ENCODE measurements at places on chromosomes 16 and 17.

- DNase-seq, result no peak
- H3K4me1 ChIP-seq, result peaks cover 6% of the 10 kb centered on the region
- H3K36me3 ChIP-seq, result no peaks in the 10 kb centered on the region
- peaks cover 25% of the 10 kb centered on the region for H3K27me3 ChIP-seq
- H3K4me3 ChIP-seq, result peak overlapping the region; percentile 59
Measured at GRCh38 chr17:74893936-74894671, 671 bp upstream of the FADS6 start.

GRCh38 chr16:84143784-84144199 lies 1.2 kb downstream of the HSDL1 start:
- DNase-seq, result no peak
- H3K27ac ChIP-seq, result peak overlapping the region; percentile 92
- peaks cover 16% of the 10 kb centered on the region for H3K4me1 ChIP-seq
- peak overlapping the region; percentile 93 for H3K4me3 ChIP-seq
- H3K27me3 ChIP-seq, result peaks cover 2% of the 10 kb centered on the region

DNA sequence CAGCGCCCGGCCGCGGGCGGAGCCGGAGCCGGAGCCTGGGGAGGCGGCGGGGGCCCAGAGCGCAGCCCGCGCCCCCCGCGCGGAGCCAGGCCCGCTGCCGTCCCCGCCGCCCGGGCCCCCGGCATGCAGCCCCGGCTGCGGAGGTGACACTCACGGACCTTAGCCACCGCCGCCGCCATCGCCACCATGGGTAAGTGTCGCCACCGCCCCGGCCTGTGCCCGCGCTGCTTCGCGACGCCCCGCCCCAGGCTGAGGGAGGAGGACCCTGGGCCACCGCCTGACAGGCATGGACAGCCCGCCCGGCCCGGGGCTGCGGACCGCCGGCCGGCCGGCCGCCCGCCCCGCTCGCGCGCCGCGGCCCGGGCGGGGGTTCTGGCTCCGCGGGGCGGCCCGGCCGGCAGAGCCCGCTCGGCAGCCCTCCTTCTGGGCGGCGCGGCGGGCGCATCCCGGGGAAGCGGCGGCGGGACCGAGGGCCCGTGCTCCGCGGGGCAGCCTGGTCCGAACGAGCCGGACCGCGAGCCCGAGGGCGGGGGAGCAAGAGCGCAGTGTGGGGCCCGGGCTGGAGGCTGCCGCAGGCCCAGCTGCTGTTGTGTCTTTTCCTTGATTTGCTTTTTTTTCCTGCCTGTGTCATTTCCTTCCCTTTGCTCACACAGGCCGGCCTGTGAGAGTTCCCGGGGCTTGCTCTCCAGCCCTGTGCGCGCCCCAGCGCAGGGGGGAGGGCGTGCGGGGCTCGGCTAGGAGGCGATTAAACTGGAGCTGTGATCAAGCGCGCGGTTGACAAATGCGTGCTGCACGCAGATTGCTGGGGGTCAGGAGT lies 565 bp downstream of the MAP3K3 start:
- no peaks in the 10 kb centered on the region for H3K36me3 ChIP-seq
- peak overlapping the region; percentile 99 for H3K4me3 ChIP-seq
- H3K27ac ChIP-seq, result peak overlapping the region; percentile 88
- DNase-seq, result peak; percentile 45

GRCh38 chr17:67312265-67312664 lies 54.1 kb downstream of the PSMD12 start:
- H3K27me3 ChIP-seq, result peaks cover 3% of the 10 kb centered on the region
- H3K36me3 ChIP-seq, result no peaks in the 10 kb centered on the region
- H3K27ac ChIP-seq, result no peak overlapping the region

GRCh38 chr17:43316522-43317142 lies 82.2 kb upstream of the ARL4D start:
- no peak overlapping the region for H3K4me3 ChIP-seq
- H3K27ac ChIP-seq, result no peak overlapping the region
- no peaks in the 10 kb centered on the region for H3K27me3 ChIP-seq
- H3K36me3 ChIP-seq, result peaks cover 4% of the 10 kb centered on the region

DNA sequence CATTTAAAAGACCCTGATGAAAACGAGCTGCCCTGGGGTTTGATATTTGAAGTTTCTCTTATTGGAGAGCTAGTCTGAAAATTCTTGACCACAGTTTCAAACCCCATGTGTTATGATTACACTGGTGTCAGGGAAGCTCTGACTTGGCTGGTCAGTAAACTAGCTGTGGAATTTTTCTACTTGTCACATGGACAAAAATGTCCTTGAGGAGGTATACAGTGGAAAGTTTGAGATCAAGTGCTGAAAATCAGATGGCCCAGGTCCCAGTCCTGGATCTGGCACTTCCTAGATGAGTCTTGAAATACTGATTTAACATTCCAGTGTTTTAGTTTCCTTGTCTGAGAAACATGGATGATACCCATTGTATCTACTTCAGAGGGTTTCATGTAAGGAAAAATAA lies 30.7 kb upstream of the SOX9 start:
- no peaks in the 10 kb centered on the region for H3K36me3 ChIP-seq
- DNase-seq, result no peak
- H3K4me3 ChIP-seq, result no peak overlapping the region
- no peaks in the 10 kb centered on the region for H3K27me3 ChIP-seq
- no peaks in the 10 kb centered on the region for H3K4me1 ChIP-seq

DNA sequence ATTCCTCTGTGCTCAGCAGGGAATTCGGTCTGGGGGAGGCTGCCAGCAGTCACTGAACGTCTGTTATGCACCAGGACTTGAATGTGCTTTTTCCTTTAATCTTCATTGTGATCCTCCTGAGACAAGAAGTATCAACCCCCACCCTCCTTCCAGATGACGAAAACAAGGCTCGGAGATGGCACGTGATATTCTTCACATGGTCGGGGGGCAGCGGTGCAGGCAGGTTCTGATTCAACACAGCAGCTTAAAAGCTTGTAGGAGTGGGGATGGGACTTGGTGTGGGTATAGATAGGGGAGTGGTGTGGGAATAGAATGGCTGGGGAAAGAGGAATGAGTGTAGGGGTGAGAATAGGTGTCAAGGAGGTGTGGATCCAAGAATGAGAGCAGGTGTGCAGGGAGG lies 6.4 kb downstream of the NECAB2 start:
- H3K27me3 ChIP-seq, result peaks cover 20% of the 10 kb centered on the region
- peaks cover 2% of the 10 kb centered on the region for H3K4me1 ChIP-seq
- H3K4me3 ChIP-seq, result no peak overlapping the region
- H3K36me3 ChIP-seq, result peaks cover 2% of the 10 kb centered on the region
- DNase-seq, result no peak

DNA sequence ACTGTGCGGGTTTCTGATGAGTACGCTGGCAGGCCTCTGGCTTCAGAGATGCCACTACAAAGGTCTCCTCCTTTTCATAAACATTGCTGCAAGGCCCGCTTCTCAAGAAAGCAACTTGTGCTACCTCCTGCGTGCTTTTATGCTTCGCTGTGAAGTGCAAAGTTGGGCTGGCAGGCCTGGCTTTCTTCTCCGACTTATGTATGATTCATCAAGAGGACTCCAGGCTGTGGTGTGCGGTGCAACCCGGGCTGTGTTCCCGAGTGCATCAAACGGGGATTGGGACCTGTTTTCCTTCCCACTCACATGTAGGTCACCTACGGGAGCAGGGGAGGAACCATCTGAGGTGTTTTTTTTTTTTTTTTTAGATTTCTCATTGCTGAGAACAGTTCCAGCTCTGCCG lies 534.1 kb downstream of the WWOX start:
- peaks cover 10% of the 10 kb centered on the region for H3K36me3 ChIP-seq
- no peak overlapping the region for H3K4me3 ChIP-seq
- no peaks in the 10 kb centered on the region for H3K27me3 ChIP-seq
- no peaks in the 10 kb centered on the region for H3K4me1 ChIP-seq
- no peak overlapping the region for H3K27ac ChIP-seq

DNA sequence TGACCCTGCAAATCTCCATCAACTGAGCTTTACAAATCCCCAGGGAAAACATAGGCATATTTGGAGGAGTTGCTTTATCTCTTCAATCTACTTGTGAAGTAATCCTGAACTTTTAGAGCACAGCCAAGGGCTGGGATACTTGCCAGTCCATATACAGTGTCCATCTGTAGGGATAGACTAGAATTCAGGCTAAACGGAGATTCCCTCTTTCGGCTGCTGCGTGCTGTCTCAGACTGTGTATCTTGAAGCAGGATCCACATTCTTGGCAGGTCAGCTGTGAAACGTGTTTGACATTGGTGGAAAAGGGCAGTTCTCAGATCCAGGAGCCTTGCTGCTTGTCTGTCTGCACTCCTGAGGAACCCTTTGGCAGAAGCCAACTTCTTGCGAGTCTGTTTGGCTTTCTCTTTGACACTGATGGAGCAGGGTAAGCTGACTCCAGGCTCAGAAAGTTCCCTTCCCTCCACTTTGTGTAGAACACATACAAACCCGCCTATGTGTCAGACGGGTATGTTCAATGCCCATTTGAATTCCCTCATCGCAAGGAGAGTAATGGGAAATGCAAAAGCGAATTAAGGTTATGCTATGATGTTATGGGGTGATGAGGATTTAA lies 221.8 kb downstream of the MAP2K4 start:
- DNase-seq, result no peak
- H3K27me3 ChIP-seq, result no peaks in the 10 kb centered on the region
- H3K4me1 ChIP-seq, result no peaks in the 10 kb centered on the region
- no peak overlapping the region for H3K27ac ChIP-seq

DNA sequence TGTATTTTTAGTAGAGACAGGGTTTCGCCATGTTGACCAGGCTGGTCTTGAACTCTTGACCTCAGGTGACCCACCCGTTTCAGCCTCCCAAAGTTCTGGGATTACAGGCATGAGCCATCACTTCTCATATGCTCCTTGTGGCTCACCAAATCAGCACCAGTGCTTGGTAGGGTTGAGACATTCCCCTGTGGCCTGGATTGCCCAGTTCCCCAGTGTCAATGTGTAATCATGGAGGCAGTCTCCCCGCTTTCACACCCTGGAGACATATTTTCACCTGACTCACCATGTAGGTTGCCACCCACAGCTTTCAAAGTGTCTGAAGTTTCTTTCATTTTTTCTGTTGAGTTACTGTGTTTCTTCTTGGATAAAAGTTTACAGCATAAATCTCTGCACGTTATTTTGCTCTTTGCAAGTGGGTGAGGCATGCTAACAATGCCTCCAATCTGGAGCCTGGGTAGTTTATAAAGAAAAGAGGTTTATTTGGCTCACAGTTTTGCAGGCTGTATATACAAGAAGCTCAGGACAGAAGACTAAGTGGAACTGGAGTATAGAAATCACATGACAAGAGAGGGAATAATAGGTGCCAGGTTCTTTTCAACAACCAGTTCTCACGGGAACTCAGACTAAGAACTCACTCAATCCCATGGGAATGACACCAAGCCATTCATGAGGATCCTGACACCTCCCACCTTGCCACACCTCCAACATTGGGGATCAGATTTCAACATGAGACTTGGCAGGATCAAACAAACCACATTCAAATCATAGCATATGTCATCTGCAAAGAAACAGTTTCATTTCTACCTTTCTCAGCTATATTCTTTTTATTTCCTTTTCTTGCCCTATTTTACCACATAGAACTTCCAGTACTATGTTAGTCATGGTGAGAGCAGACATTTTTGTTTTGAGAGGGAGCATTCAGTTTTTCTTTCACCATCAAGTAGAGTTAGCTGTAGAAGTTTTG lies 113.2 kb downstream of the PHKB start:
- H3K27me3 ChIP-seq, result no peaks in the 10 kb centered on the region
- H3K27ac ChIP-seq, result peak overlapping the region; percentile 45
- H3K4me1 ChIP-seq, result peaks cover 26% of the 10 kb centered on the region
- H3K4me3 ChIP-seq, result no peak overlapping the region
- no peak for DNase-seq

DNA sequence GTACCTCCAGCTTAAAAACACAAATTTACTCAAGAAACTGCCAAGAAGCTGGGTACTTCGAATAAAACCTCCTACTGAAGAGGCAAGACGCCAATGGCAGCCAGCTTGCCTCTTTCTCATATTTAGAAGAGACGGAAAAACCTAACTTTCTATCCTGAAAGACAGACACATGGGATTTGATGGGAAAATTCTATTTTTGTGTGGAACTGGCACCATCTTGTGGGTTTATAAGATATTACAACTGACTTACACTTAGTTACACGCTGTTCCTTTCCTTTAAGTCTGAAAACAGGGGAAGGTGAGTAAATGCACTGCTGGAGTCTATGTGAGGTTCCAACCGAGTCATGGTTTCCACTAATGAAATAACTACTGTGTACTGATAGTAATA lies 10.3 kb downstream of the ZNF18 start:
- H3K27me3 ChIP-seq, result no peaks in the 10 kb centered on the region
- no peak overlapping the region for H3K27ac ChIP-seq
- peaks cover 40% of the 10 kb centered on the region for H3K36me3 ChIP-seq
- peaks cover 7% of the 10 kb centered on the region for H3K4me1 ChIP-seq

- no peaks in the 10 kb centered on the region for H3K27me3 ChIP-seq
- H3K4me3 ChIP-seq, result peak overlapping the region; percentile 98
- peak; percentile 49 for DNase-seq
- H3K27ac ChIP-seq, result peak overlapping the region; percentile 91
Measured at GRCh38 chr17:41917679-41918313, 955 bp downstream of the ACLY start.

- DNase-seq, result no peak
- no peaks in the 10 kb centered on the region for H3K36me3 ChIP-seq
- peak overlapping the region; percentile 68 for H3K27ac ChIP-seq
- peaks cover 4% of the 10 kb centered on the region for H3K4me1 ChIP-seq
- no peaks in the 10 kb centered on the region for H3K27me3 ChIP-seq
Measured at GRCh38 chr16:30813821-30814189, 26.8 kb upstream of the ZNF629 start.

DNA sequence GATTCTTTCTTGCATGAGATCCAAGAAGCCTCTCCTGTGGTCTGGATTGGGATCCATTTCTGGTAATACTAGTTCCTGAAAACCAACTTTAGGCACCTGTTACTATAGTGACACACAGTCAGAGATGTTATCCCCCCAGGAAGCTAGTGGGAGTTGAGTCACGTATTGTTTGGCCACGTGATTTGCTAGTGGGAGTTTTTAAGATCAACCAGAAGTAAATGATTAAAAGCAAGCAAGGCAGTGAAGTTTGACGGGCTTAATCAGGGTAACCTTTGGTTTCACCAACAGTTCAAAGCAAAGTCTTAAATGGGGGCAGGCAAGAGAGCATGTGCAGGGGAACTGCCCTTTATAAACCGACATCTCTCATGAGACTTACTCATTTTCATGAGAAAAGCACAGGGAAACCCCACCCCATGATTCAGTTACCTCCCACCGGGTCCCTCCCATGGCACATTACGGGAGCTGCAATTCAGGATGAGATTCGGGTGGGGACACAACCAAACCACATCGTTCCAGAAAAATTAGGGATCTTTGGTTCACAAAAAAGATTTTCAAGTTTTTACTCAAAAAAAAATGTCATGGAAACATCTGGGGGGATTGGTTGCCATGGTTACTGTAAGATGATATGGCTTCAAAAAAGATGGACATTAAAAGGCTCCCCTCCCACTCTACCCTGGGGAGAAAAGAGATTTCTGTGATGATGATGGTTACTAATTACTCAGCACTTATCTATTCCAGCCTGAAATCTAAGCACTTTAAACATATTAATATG lies 483.1 kb upstream of the ERCC4 start:
- H3K36me3 ChIP-seq, result no peaks in the 10 kb centered on the region
- DNase-seq, result no peak
- no peaks in the 10 kb centered on the region for H3K4me1 ChIP-seq
- H3K4me3 ChIP-seq, result no peak overlapping the region
- H3K27me3 ChIP-seq, result no peaks in the 10 kb centered on the region
- H3K27ac ChIP-seq, result no peak overlapping the region

Data from memory B cell (primary cell).